ENCODE measurements at places on chromosomes 2 and 18.

- no peak overlapping the region for H3K4me3 ChIP-seq
- H3K27ac ChIP-seq: no peak overlapping the region
- peaks cover 60% of the 10 kb centered on the region for H3K27me3 ChIP-seq
- no peaks in the 10 kb centered on the region for H3K36me3 ChIP-seq
Measured at GRCh38 chr2:222673883-222674282, 2.4 kb downstream of the MOGAT1 start.

DNA sequence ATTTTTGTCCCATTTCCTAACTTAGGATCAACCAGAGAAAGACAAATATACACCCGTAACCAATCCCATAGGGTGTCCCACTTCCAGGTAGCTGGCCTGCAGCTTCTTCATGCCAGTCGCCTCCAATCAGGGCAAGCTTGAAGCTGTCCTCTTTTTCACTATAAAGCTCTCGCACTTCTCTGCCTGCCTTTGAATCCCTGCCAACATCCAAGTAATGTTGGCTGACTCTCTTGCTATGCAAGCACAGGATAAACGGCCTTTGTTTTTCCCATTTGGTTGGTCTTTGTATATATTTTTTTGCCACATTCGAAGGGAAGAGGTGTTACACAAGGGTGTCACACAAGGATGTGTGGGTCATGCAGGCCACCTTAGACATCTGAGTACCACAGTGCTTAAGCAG, 388.8 kb downstream of the CBLN2 start:
- DNase-seq: no peak
- no peaks in the 10 kb centered on the region for H3K36me3 ChIP-seq
- H3K27ac ChIP-seq: no peak overlapping the region
- no peaks in the 10 kb centered on the region for H3K27me3 ChIP-seq
- H3K4me3 ChIP-seq: no peak overlapping the region

GRCh38 chr2:177618255-177619253, 226.0 kb downstream of the AGPS start:
- H3K27me3 ChIP-seq: no peaks in the 10 kb centered on the region
- H3K36me3 ChIP-seq: no peaks in the 10 kb centered on the region

DNA sequence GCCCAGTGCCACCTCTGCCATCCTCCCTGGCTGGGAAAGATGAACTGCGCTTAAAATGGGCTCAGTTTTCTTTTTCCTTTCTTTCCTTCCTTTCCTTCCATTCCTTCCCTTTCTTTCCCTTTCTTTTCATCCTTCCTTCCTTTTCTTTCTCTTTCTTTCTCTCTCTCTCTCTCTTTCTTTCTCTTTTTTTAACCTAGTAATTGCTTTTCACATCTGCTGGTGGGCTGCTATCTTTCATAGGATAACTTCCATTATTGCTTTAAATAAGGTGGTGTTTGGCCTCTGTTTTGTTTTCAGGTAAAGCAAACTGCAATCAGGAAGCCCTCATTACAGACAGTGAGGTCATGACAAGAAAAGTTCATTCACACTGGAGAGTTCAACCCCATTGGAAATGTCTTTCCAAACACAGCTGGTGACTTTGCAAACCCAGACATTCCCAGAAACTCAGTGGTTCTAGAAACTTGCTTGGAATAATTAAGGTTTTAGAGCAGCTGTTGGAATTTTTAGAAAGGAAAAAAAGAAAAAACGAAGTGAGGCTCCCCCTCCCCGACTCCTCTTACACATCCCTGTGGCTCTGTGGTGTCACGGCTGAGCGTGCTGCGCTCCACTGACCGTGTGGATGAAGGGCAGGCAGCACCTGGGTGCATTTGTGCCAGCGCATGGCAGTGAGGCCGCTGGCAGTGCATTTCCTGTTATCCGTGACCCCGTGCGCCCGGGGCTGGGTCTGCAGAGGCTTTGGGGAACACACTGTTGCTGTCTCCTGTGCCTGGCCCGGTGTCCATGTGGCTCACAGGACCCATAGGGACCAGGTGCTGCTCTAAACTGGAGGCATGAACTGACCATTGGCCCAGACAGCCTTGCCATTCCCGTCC, 76.9 kb downstream of the MBP start:
- peaks cover 57% of the 10 kb centered on the region for H3K4me1 ChIP-seq
- DNase-seq: no peak
- H3K36me3 ChIP-seq: no peaks in the 10 kb centered on the region
- peaks cover 50% of the 10 kb centered on the region for H3K27me3 ChIP-seq
- H3K4me3 ChIP-seq: no peak overlapping the region

GRCh38 chr2:206993964-206994363, 54.6 kb downstream of the CPO start:
- H3K4me3 ChIP-seq: no peak overlapping the region
- DNase-seq: peak; percentile 56
- no peaks in the 10 kb centered on the region for H3K27me3 ChIP-seq
- H3K4me1 ChIP-seq: peaks cover 25% of the 10 kb centered on the region

DNA sequence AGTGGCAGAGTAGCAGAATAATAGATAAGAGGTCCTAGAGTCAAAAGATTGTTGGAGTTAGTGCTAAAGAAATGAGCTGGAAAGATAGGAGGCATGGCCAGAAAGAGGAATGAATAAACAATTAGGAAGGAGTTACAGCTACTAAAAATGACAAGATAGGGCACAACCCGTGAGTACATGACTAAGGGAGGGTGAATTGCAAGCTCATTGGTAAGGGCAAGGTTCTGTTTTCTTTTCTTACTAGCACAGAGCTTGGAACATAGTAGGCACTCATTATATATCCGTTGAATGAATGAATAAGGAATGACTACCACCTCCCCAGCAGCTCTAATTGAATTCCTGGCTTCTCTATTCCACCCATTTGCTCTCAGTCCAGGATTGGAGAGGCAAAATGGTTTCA, 5.7 kb upstream of the MARCO start:
- H3K27me3 ChIP-seq: no peaks in the 10 kb centered on the region
- H3K27ac ChIP-seq: no peak overlapping the region
- H3K4me3 ChIP-seq: no peak overlapping the region
- DNase-seq: no peak
- no peaks in the 10 kb centered on the region for H3K4me1 ChIP-seq
- H3K36me3 ChIP-seq: no peaks in the 10 kb centered on the region

DNA sequence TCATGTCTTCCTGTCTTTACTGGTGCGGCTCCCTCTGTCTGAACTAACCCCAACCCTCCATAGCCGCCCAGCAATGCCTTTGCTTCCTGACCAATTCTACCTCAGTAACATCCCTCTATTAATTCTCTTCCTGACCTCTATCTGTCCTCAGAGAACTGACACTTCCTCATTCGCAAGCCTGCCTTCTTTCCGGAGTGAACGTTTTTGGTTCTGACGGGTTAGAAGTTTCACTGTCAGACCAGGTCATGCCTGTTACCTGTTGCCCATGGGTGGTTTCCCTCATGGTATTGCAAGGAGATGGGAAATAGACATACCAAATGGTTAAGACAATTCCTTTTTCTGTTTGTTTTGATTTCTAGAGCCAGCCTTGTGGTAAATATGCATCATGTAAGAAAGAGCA, 453.4 kb upstream of the SLC14A2 start:
- H3K4me1 ChIP-seq: no peaks in the 10 kb centered on the region
- H3K27ac ChIP-seq: no peak overlapping the region
- no peaks in the 10 kb centered on the region for H3K36me3 ChIP-seq
- no peak overlapping the region for H3K4me3 ChIP-seq
- no peak for DNase-seq

- no peaks in the 10 kb centered on the region for H3K27me3 ChIP-seq
- no peak overlapping the region for H3K4me3 ChIP-seq
- no peak for DNase-seq
- H3K36me3 ChIP-seq: peaks cover 7% of the 10 kb centered on the region
- no peaks in the 10 kb centered on the region for H3K4me1 ChIP-seq
Measured at GRCh38 chr2:7015007-7015950, 98.1 kb downstream of the RNF144A start.

GRCh38 chr2:207229161-207229560, 63.4 kb upstream of the KLF7 start:
- no peak for DNase-seq
- H3K27me3 ChIP-seq: no peaks in the 10 kb centered on the region
- H3K4me1 ChIP-seq: peaks cover 59% of the 10 kb centered on the region
- H3K4me3 ChIP-seq: no peak overlapping the region

DNA sequence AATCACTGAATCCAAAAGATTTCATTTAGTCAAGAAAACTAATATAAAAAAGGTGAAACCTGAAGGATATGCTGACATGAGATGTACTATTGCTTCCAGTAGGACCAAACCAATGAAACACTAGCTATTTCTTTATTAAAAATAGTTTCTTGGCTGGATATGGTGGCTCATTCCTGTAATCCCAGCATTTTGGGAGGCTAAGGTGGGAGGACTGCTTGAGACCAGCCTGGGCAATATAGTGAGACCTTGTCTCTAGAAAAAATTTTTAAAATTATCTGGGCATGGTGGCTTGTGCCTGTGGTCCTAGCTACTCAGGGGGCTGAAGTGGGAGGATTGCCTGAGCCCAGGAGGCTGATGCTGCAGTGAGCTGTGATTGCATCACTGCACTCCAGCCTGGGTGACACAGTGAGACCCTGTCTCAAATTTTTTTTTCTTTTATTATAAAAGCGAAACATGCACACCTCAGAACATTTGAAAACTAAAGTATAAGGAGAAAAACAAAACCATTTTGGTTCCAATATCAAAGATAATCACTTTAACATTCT, 266.2 kb downstream of the TGIF1 start:
- no peaks in the 10 kb centered on the region for H3K27me3 ChIP-seq
- H3K4me1 ChIP-seq: peaks cover 18% of the 10 kb centered on the region
- no peaks in the 10 kb centered on the region for H3K36me3 ChIP-seq
- no peak overlapping the region for H3K4me3 ChIP-seq
- H3K27ac ChIP-seq: peak overlapping the region; percentile 81

DNA sequence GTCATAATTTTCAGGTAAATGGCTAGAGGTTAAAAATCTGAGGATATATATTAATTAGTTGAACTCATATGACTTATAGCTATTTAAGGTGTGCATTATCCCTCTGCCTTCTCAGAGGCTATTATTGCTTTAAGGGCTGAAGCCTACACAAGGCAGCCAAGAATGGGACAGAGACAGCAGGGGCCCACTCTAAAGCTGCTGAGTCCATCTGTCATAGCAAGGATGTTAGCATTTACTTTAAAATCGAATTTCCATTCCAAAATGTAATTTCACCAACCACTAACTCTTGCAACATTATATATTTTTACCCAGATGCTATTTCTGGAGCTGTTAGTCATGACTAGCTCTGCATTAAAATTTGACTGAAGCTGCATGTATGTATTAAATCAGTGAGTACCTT, 236.3 kb upstream of the FSIP2 start:
- H3K27ac ChIP-seq: no peak overlapping the region
- DNase-seq: no peak
- H3K27me3 ChIP-seq: no peaks in the 10 kb centered on the region
- H3K4me3 ChIP-seq: no peak overlapping the region

DNA sequence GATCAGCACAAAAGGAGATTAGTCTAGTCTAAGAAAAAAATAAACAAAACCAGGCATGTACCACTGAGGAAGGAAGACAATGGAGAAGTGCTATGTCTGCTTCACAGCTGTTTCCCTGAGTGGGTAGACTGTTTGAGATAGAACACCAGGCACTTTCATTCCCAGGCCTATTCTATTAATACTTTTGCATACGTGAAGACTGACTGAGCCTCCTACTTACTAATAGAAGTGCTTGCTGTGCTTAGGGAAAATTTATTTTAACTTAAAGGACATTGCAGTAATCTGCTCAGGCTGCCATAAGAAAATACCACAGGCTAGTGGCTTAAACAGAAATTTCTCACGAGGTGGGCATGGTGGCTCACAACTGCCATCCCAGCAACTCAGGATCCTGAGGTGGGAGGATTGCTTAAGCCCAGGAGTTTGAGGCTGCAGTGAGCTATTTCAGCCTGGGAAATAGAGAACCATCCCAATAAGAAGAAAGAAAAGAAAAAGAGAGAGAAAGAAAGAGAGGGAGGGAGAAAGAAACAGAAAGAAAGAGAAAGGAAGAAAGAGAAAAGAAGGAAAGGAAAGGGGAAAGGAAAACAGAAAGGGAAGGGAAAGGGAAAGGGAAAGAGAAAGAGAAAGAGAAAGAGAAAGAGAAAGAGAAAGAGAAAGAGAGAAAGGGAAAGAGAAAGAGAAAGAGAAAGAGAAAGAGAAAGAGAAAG, 33.0 kb downstream of the CMPK2 start:
- H3K4me3 ChIP-seq: no peak overlapping the region
- H3K36me3 ChIP-seq: no peaks in the 10 kb centered on the region
- no peak overlapping the region for H3K27ac ChIP-seq
- no peaks in the 10 kb centered on the region for H3K4me1 ChIP-seq

DNA sequence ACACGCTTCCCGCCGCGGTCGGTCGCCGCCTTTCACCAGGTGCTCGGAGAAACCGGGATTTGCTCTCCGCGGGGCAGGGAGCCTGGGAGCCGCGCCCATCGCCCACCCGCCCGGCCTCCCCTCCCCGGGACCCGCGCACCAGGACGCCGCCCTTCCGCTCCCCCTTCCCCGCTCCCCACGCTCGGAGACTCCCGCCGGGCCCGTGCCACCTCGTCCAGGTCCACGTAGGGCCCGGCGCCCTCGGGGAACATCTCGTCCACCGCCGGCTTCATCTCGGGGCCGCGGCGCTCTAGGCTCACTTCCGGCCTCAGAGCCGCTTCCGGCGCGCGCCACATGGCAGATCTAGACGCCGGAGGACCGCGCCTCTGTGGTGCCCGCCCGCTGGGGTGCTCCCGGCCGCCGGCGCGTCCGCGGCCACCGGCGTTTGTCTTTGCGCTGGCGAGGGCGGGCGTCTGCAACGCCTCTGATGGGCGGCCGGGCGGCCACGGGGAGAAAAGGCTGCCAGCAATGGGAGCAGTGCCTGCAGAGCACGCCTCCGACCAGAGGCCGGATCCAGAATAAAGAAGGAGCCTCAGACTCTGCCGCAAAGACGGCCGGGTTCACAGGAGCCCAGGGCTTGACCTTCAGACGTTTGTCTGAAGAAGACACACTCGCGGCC, at the start of gene COPS9:
TSS of gene COPS9 (minus strand) at position 293 of the 658 bp plus-strand sequence. CDS start at position 272, 21 bp downstream.
- peaks cover 21% of the 10 kb centered on the region for H3K36me3 ChIP-seq
- peak; percentile 87 for DNase-seq
- H3K4me3 ChIP-seq: peak within 1 kb of the TSS; percentile 86
- peaks cover 14% of the 10 kb centered on the region for H3K4me1 ChIP-seq

GRCh38 chr2:42025151-42025582, 22.7 kb upstream of the PKDCC start:
- H3K4me1 ChIP-seq: peaks cover 36% of the 10 kb centered on the region
- H3K27ac ChIP-seq: peak overlapping the region; percentile 25
- DNase-seq: no peak
- no peaks in the 10 kb centered on the region for H3K36me3 ChIP-seq

GRCh38 chr2:165952085-165952484, 1.5 kb downstream of the TTC21B start:
- no peak for DNase-seq
- H3K4me1 ChIP-seq: peaks cover 4% of the 10 kb centered on the region
- no peak overlapping the region for H3K4me3 ChIP-seq
- H3K36me3 ChIP-seq: no peaks in the 10 kb centered on the region
